Bronchial epithelial cell (primary cell): ENCODE measurements at places on chromosomes 4 and X.
A peak's percentile ranks its signal among the peaks of the same experiment; 100 is the strongest.

DNA sequence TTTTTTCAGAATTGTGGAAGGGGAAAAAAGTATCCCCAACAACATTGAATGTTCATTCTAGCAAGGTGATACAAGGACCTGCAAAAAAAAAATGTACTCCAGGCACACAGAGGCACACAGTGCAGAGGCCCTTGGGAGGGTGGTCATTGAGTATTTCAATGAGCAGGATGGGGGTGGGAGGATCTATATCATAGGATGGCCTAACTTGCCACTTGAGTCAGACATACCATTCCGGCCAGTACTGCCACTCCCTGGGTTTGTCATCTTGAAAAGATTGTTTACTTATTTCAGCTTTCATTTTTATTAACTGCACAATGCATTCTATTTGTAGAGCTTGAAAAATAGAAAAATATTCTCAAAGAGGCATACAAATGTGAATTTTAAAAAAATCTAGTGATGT is 18.7 kb downstream of the ZNF595 start:
- DNase-seq = peak; percentile 18

GRCh38 chrX:123399709-123400108 is 215.6 kb downstream of the GRIA3 start:
- DNase-seq = peak; percentile 20

- no peak for DNase-seq
Observed at GRCh38 chrX:137479386-137479785, 86.5 kb upstream of the ZIC3 start.

GRCh38 chr4:95045429-95045828 is 287.7 kb downstream of the BMPR1B start:
- peak; percentile 46 for DNase-seq

DNA sequence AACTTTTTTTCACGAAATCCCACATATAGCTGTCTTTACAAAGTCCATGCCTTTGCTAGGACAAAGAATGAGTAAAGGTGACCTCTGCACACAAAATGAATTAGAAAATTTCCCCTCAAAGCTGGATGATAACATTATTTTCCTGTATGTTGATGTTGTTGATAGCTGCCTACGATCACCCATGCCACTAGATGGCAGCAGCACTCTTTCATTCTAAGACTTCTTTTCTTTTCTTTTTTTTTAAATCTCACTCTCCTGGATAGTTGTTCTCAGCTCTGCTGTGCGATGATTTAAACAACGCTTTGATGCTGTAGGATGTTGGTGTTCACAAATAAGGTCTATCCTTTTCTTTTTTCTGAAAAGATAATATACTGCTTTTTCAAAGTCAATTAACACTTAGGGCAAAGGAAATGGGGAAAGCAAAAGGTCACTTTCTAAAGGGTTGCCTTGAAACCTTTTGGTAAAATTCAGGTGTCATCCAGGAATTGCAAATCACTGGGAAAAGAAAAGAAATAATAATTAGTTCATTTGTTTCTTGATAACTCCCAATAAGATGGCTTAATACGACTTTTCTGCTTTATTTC is 266.8 kb downstream of the C4orf33 start:
- DNase-seq = peak; percentile 64

- DNase-seq = peak; percentile 94
Observed at GRCh38 chr4:20126906-20127305, 124.8 kb upstream of the SLIT2 start.

- DNase-seq = peak; percentile 37
Observed at GRCh38 chr4:88893961-88894360, 163.0 kb downstream of the FAM13A start.

DNA sequence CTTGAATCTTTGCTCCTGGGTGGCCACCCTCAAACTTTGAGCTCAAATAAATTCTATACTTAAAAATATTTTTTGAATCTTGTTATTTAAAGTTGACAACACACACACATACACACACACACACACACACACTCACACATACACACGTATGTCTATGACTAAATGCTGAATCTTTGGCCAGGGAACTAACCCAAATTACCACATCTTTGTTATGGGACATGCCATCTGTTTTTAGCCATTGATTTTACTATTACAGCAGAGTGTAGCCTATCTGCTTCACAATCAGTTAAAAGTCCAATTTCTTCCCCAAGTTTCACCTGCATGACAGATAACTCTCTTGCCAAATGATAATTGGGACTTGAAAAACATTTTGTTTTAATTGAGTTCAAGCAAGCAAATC is 45.0 kb upstream of the USP46 start:
- peak; percentile 15 for DNase-seq

DNA sequence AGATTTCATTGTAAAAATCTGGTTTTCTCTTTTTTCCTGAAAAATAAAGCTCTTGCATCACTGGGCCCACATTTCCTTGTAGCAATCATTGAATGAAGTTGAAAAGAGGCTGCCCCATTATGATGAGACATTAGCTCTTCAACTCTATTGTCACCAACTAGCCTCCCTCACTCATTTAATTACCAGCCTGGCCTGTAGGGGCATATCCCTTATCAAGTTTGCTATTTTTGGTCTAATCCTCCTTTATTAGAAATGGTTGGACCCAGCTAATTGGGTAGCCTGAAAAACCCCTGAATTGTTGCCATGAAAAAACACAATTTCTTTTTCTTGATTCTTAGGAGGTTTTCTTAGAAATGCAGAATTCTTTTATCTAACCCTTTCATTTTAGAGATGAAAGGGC is 164.6 kb upstream of the CASK start:
- DNase-seq = no peak

GRCh38 chr4:150582873-150583286 is 929 bp downstream of the MAB21L2 start:
- DNase-seq = no peak

GRCh38 chr4:146105464-146105863 is 70.1 kb upstream of the LSM6 start:
- DNase-seq = no peak

GRCh38 chrX:44280116-44280515 is 63.4 kb downstream of the EFHC2 start:
- DNase-seq = no peak

GRCh38 chr4:93748373-93749291 is 79.9 kb upstream of the ATOH1 start:
- no peak for DNase-seq

DNA sequence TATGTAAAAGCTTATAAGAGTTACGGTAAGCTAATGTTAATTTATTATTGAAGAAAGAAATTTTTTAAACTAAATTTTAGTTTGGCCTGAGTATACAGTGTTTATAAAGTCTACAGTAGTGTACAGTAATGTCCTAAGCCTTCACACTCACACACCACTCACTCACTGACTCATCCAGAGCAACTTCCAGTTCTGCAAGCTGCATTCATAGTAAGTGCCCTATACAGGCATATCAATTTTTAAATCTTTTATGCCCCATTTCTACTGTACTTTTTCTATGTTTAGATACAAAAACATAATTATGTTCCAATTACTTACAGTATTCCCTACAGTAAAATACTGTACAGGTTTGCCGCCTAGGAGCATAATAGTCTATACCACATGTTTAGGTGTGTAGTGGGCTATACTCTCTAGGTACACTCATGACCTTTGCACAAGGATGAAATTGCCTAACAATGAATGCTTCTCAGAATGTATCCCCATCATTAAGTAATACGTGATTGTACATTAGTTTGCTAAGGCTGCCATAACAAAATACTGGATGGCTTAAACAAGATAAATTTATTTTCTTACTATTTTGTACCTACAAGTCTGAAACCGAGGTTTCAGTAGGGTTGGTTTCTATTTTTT is 333.8 kb upstream of the PCDH7 start:
- peak; percentile 86 for DNase-seq

DNA sequence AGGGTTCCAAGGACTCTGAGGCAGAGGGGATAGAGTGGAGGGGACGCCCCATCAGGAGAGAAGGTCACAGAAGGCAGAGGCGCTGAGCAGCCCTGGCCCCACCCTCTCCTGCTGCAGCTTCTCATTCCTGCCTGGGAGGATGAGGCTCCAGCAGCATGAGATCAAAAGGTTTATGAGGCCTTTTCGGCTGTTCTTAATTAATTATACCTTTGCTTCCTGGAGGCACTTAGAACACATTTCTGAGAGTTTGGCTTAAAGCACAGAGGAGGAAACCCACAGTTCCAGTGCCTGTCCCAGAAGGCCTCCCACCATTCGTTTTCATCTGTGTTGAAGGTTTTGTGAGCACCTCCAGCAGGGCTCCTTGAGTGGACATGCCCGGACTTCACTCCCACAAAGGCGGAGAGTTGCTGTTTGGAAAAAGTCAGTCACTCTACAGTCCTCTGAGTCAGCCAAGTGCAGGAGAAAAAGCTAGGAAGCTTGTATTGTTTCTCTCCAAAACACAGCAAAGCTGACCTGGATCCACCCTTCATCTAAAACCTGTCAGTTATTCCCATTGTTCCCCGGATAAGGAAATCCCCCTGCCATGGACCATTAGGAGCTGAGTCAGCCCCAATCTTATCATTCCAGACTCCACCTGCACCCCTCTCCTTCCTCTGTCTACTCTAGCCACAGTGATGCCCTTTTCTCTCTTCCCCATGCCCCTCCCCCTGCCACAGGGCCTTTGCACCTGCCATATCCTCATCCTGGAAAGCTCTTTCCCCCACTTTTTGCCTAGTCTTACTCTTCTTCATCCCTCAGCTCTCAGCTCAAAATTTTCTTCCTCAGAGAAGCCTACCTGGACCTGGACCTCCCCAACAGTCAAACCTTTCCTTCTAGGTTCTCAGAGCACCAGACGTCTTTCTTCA is 276.8 kb downstream of the FBXW7 start:
- peak; percentile 99 for DNase-seq

GRCh38 chr4:39855909-39856512 is 121.7 kb downstream of the PDS5A start:
- DNase-seq = peak; percentile 47

DNA sequence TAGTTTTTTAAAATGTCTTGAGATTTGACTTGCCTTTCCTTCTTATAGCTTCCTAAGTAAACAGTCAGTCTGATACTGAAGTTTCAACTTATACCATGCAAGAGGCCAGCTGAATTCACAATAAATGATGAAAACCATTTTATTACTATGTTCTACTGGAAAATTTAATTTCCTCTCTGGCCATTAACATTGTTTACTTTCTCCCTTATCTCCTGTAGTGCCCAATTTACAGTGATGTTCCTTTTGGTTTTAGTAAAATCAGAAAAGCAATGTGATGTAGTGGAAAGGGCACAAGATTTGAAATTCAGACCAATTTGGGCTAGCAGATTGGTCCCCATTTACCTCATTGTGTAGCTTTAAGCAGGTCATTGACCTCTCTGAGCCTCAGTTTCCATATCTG is 54.2 kb downstream of the SLC9A6 start:
- DNase-seq = no peak

GRCh38 chr4:10715135-10715534 is 30.6 kb upstream of the CLNK start:
- DNase-seq = no peak

GRCh38 chrX:95903490-95903889 is 781.2 kb upstream of the DIAPH2 start:
- no peak for DNase-seq

DNA sequence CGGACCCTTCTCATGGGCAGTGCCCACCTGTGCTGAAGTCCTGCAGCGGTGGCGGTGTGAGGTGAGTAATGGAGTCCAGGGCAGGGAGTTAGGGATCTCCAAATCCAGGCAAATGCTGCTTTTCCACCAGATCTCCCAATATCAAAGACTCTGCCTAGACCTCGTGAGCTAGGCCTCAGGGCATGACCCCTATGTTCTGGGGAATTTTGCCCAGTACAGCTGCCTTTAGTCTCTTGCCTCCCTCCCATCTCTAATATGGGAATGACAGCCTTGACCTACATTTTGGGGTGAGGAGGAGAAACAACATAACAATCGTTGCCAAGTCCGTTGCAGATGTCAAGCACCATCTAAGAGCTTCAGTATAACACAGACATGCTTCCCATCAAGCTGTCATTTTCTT is 7.3 kb downstream of the PAK3 start:
- DNase-seq = no peak

GRCh38 chr4:158809611-158810486 is 41.0 kb downstream of the FNIP2 start:
- peak; percentile 71 for DNase-seq

- DNase-seq = no peak
Observed at GRCh38 chr4:173398779-173399415, at the start of gene SCRG1. SCRG1 (minus strand) TSS chr4:173399116; CDS start chr4:173391414, 7,702 bp downstream.

GRCh38 chr4:25969374-25970155 is 55.5 kb downstream of the SMIM20 start:
- no peak for DNase-seq

- DNase-seq = no peak
Observed at GRCh38 chr4:119707336-119707735, 78.7 kb upstream of the PDE5A start.

- no peak for DNase-seq
Observed at GRCh38 chrX:28595346-28595745, 8.1 kb downstream of the IL1RAPL1 start.

GRCh38 chr4:112637552-112637866 is 566 bp downstream of the LARP7 start:
- DNase-seq = no peak

DNA sequence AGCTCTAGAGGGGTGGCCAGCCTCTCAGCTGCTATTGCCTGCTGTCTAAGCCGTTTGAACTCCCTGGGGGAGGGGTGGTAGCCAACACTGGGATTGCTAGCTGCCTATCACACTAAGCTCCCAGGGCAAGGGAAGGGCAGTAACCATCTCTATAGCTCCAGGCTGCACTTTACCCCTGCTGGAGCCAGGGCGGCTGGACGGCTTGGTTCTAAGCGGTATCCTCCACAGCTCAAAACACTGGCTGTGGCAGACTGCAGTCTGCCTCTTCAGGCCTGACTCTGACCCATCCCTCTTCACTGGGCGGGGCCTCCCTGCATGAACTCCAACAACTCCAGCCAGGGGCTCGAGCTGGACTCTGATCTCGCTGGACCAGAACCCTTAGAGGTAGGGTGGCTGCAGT is 55.3 kb upstream of the GNRHR start:
- DNase-seq = no peak

GRCh38 chr4:36930562-36931111 is 313.9 kb upstream of the NWD2 start:
- DNase-seq = no peak

DNA sequence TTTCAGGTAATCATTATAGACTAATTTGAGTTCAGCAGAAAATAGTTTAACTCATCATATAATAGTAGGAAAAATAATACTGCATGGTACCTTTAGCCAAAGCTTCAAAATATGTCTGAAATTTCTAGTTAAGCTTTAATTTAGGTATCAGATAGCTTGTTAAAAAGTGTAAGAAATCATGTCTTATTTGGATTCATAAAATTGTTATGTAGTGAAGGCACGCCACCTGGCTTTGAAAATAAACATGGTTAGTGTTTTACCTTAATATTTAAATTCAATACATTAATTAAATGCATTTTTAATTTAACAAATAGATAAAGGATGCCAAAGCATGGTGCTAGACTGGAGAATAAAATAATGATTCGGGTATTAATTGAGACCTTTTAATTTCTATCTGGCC is 211.4 kb downstream of the FSTL5 start:
- DNase-seq = no peak
